Psoas muscle (tissue), 8 donors: ENCODE measurements at places on chromosomes 13 and 19. TPM values are rescaled to one million over a fixed set of nuclear protein-coding genes. Genes with fewer than 3 reads are reported as not detected.
A peak's percentile ranks its signal among the peaks of the same experiment; 100 is the strongest.

METTL21C gene
- 0.19 TPM for total RNA-seq

SGCG gene
- 77.6 TPM for total RNA-seq

GRCh38 chr19:46016426-46017094 lies 6.3 kb downstream of the PGLYRP1 start:
- no peak overlapping the region for H3K27ac ChIP-seq
- DNase-seq = peak; percentile 80
- peak overlapping the region; percentile 76 for H3K4me3 ChIP-seq
- no peaks in the 10 kb centered on the region for H3K36me3 ChIP-seq

DNA sequence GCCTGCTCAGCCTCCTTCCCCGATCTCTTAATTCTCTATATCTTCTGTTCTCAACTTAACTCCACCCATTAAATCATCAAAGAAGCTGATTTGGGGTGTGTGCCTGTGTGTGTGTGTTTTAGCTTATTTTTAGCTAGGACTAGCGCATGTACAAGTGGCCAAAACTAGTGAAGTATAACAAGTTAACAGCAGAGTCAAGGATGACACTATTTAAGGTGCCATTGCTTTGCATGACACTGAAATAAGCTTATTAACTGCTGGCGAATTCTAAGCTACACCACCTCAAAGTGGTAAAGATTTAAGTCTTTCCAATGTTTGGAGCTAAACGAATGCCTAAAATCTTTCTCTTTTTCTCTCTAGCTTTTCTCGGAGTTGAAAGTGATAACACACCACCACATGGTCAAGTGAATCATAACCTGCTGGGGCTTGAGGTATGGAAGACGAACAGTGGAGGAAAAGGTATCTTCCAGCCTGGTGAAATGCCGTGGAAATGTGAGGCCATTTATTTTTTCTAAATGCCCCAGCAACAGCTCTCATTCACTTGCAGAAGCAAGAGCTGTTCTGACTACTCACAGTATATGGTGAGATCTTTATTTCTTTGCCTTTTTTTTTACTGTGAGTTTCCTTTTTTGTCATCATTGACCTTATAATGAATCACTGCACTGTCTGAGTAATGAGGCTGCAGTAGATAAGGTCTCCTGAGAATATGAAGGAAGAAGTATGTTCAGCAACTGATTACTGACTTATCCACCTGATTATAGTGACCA lies 570.3 kb downstream of the PCDH9 start:
- H3K27ac ChIP-seq = peak overlapping the region; percentile 65
- no peak for DNase-seq
- H3K36me3 ChIP-seq = no peaks in the 10 kb centered on the region
- no peaks in the 10 kb centered on the region for H3K27me3 ChIP-seq

GRCh38 chr19:52749780-52750179 lies 14.9 kb upstream of the ZNF611 start:
- no peak overlapping the region for H3K4me3 ChIP-seq
- H3K27ac ChIP-seq = no peak overlapping the region
- no peaks in the 10 kb centered on the region for H3K36me3 ChIP-seq
- no peaks in the 10 kb centered on the region for H3K27me3 ChIP-seq
- no peaks in the 10 kb centered on the region for H3K4me1 ChIP-seq

NDUFB7 gene
- 273 TPM for total RNA-seq

- no peaks in the 10 kb centered on the region for H3K36me3 ChIP-seq
- peak overlapping the region; percentile 46 for H3K4me3 ChIP-seq
- DNase-seq = no peak
- H3K4me1 ChIP-seq = no peaks in the 10 kb centered on the region
- peaks cover 32% of the 10 kb centered on the region for H3K27me3 ChIP-seq
These were observed 7.6 kb downstream of the POU4F1 start for GRCh38 chr13:78595495-78596398.

ADGRE1 gene
- total RNA-seq = not detected

MIDN gene
- 331 TPM for total RNA-seq

- H3K4me3 ChIP-seq = peak overlapping the region; percentile 68
- peaks cover 3% of the 10 kb centered on the region for H3K36me3 ChIP-seq
- H3K27me3 ChIP-seq = no peaks in the 10 kb centered on the region
- peaks cover 24% of the 10 kb centered on the region for H3K4me1 ChIP-seq
- H3K27ac ChIP-seq = peak overlapping the region; percentile 27
- peak; percentile 96 for DNase-seq
These were observed 11.3 kb downstream of the EPS8L1 start for GRCh38 chr19:55086730-55087541.

- no peak for DNase-seq
- H3K27me3 ChIP-seq = no peaks in the 10 kb centered on the region
- no peaks in the 10 kb centered on the region for H3K4me1 ChIP-seq
- H3K4me3 ChIP-seq = no peak overlapping the region
- H3K27ac ChIP-seq = no peak overlapping the region
These were observed 46.9 kb upstream of the AKAP11 start for GRCh38 chr13:42225051-42225450.

DNA sequence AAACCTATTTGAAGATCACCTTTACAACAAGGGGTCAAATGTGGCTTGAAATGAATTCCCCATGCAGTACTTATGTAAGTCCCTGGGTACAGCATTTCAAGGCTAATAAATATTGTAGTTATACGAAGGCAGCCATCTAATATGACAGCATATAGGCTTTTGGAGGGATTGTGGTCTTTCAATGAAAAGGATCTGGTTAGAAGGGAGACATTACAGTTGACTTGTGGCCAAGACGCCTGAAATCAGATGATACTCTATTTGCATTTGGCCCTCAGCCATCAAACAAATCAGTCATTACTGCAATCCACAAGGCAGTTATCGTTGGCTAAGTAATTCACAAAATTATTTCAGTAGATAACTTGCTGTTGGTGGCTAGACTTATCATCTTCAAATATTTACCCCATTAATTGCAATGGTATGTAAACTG lies 242.7 kb downstream of the DCLK1 start:
- DNase-seq = no peak
- H3K36me3 ChIP-seq = no peaks in the 10 kb centered on the region
- H3K4me1 ChIP-seq = no peaks in the 10 kb centered on the region
- H3K27me3 ChIP-seq = no peaks in the 10 kb centered on the region
- no peak overlapping the region for H3K27ac ChIP-seq

DNA sequence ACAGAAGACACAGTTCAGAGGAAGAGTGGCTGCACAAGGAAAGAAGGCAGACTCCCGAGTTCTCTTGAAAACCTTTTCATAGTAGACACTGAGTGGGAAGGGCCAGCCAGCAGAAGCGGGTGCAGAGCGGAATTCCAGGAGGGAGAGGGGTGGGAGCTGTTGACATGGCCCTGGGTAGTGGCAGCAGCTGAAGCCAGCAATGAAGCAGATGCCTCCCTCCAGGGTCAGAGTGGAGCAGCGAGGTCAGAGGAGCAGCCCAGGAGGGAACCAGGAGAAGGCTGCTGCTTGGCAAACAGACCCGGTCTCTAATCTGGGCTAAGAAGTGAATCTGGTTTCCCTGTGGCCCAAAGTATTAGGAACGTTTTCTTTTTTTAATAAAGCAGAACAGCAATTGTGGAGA lies 73.9 kb upstream of the SPATA13 start:
- no peak for DNase-seq
- H3K4me3 ChIP-seq = no peak overlapping the region
- H3K27me3 ChIP-seq = peaks cover 3% of the 10 kb centered on the region
- H3K36me3 ChIP-seq = no peaks in the 10 kb centered on the region
- H3K4me1 ChIP-seq = no peaks in the 10 kb centered on the region

DNA sequence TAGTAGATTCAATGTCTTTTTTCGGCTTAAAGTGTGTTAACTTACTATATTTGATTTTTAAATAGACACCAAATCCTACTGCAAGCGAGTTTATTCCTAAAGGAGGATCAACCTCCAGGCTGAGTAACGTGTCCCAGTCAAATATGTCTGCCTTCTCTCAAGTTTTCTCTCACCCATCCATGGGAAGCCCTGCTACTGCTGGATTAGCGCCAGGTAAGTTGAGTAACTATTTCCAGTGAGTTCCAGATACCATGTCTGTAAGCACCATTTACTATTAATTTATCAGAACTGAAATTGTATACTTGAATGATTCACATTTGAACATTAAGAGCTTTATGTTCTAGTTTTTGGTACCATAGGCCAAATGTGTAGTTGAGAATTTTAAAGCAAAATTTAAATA lies 81.8 kb downstream of the PAN3 start:
- no peak for DNase-seq
- H3K27me3 ChIP-seq = no peaks in the 10 kb centered on the region
- H3K4me1 ChIP-seq = no peaks in the 10 kb centered on the region
- H3K36me3 ChIP-seq = no peaks in the 10 kb centered on the region

- H3K4me1 ChIP-seq = peaks cover 5% of the 10 kb centered on the region
- no peaks in the 10 kb centered on the region for H3K27me3 ChIP-seq
- DNase-seq = no peak
These were observed 8.0 kb downstream of the GPATCH1 start for GRCh38 chr19:33089010-33089409.

GNG8 gene
- not detected for total RNA-seq

DNA sequence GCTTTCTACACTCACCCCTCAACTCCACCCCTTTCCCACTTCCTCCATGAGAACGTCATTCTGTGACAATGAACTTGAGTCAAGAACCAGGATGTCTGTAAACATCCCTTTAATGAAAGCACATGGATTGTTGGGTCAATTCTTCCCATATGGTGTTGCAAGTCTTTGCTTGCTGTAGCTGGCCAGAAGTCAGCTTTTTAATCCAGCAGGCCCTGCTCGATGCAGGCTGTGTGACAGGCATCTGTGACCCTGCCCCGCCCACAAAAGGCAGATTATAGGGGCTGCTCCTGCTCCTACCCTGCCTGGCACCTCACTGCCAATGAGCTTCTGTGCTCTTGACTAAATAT lies 78.0 kb downstream of the STARD13 start:
- no peak for DNase-seq
- no peak overlapping the region for H3K4me3 ChIP-seq
- H3K36me3 ChIP-seq = no peaks in the 10 kb centered on the region
- peaks cover 31% of the 10 kb centered on the region for H3K4me1 ChIP-seq

- no peaks in the 10 kb centered on the region for H3K27me3 ChIP-seq
- DNase-seq = no peak
- H3K36me3 ChIP-seq = peaks cover 38% of the 10 kb centered on the region
- no peak overlapping the region for H3K4me3 ChIP-seq
- H3K4me1 ChIP-seq = peaks cover 8% of the 10 kb centered on the region
These were observed 21.0 kb upstream of the GDF15 start for GRCh38 chr19:18364826-18365528.

DNA sequence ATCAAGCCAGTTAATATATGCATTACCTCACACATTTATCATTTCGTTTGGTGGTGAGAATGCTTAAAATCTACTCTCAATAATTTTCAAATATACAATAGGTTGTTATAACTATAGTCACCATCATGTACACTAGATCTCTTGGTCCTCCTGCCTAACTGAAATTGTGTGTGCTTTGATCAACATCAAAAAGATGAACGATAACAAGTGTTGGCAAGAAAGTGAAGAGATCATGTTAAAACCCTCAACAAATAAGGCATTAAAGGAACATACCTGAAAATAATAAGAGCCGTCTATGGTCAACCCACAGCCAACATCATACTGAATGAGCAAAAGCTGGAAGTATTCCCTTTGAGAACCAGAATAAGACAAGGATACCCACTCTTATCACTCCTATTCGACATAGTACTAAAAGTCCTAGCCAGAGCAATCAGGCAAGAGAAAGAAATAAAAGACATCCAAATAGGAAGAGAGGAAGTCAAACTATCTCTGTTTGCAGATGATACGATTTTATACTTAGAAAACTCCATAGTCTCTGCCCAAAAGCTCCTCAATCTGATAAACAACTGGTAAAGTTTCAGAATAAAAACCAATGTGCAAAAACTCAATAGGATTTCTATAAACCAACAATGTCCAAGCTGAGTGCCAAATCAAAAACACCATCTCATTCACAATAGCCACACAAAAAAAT lies 27.9 kb upstream of the OR10H1 start:
- no peak for DNase-seq
- no peak overlapping the region for H3K4me3 ChIP-seq
- H3K27ac ChIP-seq = no peak overlapping the region
- H3K27me3 ChIP-seq = peaks cover 6% of the 10 kb centered on the region
- H3K36me3 ChIP-seq = no peaks in the 10 kb centered on the region

NANOS3 gene
- not detected for total RNA-seq

CACNA1A gene
- total RNA-seq = 0.32 TPM

MTUS2 gene
- total RNA-seq = not detected

GRCh38 chr19:16274447-16274846 lies 50.2 kb upstream of the KLF2 start:
- no peak overlapping the region for H3K4me3 ChIP-seq
- peak; percentile 64 for DNase-seq
- H3K27ac ChIP-seq = no peak overlapping the region
- no peaks in the 10 kb centered on the region for H3K36me3 ChIP-seq
- peaks cover 11% of the 10 kb centered on the region for H3K4me1 ChIP-seq
